Left hindlimb (tissue), 1 donor: ENCODE measurements at places on chromosomes 16 and 17.

DNA sequence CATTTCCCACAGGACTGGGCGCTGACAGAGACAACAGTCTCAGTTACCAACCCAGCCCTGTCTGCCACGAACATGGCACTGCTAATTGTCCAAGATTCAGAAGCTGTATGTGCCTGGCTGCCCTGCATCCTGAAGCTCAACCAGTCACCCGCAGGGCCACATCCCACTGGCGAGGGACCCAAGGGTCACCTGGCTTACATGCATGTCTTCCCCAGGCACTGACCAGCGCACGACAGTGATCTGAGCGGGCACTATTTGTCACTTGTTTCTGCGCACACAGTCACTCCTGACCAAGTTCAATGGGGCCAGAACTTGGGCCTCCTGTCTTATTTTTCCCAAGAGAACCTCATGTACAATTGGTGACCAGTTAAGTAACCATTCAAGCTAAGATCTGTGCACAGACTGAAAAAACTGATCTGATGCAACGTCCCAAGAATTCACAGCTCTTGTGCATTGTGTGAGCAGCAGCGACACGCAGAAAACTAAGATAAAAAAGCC, 13.1 kb downstream of the USP7 start:
- DNase-seq: no peak

DNA sequence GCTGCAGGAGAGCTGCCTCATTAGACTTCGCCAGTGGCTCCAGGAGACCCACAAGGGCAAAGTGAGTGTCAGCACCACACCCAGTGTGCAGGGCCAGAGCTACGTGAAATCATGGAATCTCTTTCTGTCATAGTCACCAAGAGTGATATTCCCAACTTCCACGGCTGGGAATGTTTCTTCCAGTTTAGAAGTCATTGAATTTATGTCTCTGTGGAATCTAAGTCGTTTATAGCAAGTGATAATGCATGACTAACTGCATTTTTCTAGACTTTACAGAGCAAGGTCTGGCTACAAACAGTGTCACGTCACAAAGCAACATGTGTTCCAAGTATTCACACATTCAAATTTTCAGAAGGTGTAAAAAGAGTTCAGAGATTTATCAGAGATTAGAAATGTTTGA, 55.5 kb downstream of the SEC14L1 start:
- no peak for DNase-seq

GRCh38 chr17:8480011-8480976, 44.6 kb downstream of the NDEL1 start:
- no peak for DNase-seq

- DNase-seq: no peak
Observed at GRCh38 chr16:49468611-49469310, 95.2 kb downstream of the C16orf78 start.

DNA sequence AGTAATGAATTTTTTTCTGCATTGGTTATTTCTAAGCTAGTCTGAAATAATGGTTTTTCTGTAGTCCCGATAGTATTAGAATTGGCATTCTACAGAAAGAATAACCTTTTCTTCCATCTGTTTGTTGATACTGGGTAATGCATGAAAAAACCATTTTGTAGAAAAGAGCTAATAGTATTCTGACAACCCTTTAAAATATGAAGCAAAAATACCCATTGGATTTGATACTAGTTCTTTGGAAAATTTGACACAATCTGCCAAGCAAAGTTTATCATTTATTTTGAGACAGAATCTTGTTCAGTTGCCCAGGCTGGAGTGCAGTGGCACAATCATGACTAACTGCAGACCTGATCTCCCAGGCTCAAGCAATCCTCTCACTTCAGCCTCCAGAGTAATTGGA, 366.8 kb upstream of the MON1B start:
- no peak for DNase-seq

DNA sequence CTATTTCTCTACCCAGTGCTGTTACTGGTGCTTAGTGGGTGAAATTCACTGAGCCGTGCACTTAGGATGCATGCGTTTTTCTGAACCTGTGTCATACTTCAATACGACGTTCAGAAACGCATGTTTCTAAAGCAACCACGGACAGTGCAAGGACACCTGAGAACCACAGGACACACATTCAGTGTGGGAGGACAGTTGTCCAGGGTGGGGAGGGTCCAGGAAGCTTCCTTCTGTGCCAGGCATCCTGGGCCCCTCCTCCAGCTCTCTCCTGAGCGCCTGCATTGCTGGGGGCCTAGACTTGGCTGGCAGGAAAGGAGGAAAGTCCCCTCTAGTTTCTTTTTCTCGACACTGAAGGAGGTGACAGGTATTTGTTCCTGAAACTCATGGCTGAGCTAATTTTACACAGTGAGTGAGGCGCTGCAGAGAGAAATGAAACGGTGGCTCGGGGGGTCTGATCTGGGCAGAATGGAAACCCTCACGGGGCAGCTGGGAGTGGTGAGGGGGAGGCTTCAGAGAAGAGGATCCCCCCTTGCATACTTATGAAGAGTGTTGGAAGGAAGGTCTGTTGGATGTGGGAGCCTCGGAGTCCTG, 89.9 kb downstream of the IRF8 start:
- DNase-seq: no peak

- DNase-seq: no peak
Observed at GRCh38 chr17:9242983-9243382, 221.7 kb downstream of the NTN1 start.

DNA sequence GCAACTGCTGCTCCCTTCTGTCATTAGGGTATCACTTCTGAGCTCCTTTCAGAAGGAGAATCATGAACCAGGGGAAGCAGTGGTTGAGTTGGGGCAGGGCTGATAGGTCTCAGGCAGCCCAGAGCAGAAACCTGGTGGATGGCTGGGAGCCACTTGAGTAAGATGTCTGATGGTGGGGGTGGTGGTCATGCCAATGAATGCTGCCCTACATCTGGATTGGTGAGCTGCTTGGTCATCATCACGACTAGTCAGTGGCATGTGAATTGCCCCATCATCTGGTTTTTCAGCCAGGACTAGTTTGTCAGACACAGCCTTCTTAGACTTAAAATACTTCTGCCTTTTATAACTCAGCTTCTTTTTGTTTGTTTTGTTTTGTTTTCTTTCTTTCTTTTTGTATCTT, 2.6 kb downstream of the GID4 start:
- no peak for DNase-seq

DNA sequence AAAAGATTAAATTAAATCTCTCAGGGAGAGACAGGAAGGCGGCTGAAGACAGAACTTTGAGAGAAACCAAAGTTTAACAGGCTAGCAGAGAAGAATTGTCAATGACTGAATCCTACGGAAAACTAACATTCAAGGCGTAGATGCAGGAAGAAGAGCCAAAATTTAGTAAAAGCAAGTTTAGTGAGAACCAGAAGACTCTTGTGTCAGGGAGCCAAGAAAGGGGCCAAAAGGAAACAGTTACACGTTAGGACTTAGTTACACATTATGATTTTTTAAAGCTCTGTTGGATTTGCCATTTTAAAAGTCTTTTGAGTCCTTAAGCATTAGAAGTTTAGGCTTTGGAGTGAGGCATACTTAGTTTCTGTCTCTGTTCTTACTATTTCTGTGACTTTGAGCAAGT, 164.6 kb downstream of the CHD9 start:
- DNase-seq: no peak

DNA sequence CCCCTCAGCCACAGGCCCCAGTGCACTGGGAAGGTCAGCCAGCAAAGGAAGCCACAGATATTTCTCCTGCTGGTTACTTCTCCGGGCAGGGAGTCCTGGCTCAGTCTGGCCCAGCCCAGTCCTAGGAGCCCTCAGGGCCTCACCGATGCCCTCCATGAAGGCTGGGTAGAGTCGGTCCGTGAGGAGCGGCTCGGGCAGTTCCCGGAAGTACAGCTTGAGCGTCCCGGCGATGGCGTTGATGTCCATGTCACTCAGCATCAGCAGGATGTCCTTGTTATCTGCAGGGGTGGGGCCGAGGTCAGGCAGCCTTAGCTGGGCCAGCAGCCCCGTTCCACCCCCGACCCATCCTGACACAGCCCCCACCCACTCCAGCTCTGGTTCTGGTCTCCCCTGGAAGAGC, 13.7 kb downstream of the TIMM22 start:
- no peak for DNase-seq

GRCh38 chr16:55279598-55279997, 44.4 kb upstream of the IRX6 start:
- DNase-seq: no peak

DNA sequence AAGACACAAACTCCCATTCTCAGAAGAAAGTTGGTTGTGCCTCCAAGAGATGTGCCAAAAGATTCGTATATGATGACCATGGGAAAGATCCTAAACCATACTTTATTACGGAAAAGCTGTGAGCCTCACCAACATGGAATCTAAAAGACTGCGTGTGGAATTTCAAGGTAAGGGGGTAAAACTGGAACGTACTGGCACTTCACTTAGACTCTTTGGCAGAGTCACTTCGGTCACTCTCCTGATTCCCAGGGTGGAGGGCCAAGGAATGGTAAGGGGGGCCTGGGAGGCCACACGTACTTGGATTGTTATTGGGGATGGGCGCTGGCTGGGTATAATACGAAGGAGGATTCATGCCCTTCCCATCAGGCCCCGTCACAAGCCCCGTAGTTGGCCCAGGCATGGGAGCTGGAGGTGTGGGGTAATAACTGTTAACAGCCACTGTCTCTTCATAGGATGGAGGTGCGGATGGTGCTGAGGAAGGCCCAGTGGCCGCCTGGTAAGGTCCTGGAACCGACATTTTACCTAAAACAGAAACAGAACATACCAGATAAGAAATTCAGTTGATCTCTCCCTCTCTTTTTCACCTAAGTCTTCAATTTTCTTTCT, 30.4 kb downstream of the LITAF start:
- DNase-seq: no peak

DNA sequence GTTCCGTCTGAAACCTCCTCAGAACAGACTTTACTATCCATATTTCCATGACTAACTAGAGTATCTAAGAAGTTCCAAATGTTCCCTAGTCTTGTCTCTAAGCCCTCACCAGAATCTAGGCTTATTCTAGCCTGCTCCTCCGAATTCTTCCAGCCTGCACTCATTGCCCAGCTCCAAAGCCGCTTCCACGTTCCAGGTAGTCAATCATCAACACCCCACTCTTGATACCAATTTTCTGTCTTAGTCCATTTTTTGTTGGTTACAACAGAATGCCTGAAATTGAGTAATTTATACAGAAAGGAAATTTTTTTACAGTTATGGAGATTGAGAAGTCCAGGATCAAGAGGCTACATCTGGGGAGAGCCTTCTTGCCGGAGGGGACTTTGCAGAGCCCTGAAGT, 21.1 kb downstream of the SLC38A8 start:
- no peak for DNase-seq

DNA sequence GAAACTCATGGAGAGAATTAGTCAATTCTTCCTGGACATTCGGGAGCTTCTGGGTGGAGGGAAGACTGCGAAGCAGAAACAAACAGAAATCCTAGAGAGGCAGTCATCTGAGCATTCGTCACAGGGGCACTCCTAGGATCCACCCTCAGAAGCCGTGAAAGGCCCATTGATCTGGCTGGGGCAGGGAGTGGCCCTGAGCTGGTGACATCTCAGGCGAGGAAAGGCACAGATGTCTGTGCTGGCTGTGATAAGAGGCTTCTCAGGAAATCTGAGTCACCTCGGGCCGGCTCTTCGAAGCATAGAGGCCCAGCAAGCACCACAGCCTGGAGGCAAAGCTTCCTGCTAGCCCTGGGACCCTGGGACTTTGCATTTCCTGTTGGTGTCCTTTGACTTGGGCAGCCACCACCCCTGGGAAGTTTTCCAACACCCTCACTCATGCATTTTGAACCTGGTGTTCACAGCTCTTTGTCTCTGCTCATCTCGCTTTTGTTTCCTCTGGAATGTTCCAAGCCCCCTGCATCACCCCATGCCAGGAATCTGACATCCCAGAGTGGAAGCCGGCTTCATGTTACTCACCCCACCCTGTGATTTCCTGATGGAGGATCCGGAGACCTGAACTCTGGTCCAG, 23.3 kb upstream of the CDRT4 start:
- peak; percentile 61 for DNase-seq

DNA sequence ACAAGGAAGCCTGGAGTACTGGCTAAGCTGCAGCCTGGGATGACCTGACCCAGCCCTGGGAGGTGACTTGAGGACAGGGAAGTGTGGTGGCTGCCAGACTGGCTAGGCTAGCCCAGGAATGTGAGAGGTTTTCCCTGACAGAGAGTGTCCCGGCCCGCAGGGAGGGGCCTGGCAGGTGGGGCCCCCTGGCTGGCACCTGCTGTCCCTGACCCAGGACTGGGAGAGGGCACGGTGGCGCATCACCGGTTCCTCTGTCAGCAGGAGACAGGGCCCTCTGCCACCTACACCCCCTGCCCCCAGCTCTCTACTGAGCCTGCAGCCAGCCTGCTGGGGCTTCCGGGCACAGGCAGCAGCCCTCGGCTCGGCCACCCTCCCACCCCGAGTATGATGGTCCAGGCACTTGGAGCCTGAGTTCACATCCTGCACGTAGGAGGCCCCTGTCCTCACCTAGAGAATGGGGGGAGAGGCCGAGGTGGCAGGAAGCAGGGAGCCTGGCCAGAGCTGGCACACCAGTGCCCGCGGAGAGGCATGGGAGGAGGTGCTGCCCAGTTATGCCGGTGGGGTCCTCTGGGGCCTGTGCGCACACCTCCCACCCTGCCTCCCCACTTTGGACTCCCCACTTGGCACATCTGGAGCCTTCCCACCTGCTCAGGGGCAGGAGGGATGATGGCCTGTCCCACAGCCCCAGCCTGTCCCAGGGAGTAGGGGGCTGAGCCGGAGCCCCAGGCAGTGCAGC, 528 bp downstream of the PRSS27 start:
- peak; percentile 29 for DNase-seq

DNA sequence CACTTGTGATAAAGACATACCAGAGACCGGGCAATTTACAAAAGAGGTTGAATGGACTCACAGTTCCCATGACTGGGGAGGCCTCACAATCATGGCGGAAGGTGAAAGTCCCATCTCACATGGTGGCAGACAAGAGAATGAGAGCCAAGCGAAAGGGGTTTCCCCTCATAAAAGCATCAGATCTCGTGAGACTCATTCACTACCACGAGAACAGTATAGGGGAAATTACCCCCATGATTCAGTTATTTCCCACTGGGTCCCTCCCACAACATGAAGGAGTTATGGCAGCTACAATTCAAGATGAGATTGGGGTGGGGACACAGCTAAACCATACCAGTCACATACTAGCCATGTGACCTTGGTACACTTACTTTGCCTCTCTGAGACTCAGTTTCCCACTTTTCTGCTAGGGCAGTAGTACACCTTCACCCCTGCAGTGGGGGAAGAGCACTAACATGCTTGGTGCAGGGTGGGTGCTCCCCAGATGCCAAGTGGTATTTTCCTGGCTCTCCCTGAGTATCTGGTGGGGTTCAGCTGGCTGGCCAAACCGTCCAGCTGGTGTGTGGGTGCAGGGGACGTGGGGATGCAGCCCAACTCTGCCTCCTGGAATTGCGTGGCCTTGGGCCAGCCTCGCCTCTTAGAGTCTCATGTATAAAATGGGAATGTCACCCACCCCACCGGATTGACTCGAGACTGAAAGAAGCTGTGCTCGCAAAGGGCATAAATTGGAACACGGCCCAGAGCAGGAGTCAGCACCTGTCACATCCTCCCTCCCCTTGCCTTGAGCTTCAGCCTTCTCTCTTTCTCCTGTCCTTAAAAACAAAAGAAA, 364.1 kb downstream of the CPPED1 start:
- no peak for DNase-seq
